ENCODE measurements at places on chromosomes 5 and 9.

- no peak for DNase-seq
Measured at GRCh38 chr5:14675865-14676300, 11.4 kb downstream of the OTULIN start.

DNA sequence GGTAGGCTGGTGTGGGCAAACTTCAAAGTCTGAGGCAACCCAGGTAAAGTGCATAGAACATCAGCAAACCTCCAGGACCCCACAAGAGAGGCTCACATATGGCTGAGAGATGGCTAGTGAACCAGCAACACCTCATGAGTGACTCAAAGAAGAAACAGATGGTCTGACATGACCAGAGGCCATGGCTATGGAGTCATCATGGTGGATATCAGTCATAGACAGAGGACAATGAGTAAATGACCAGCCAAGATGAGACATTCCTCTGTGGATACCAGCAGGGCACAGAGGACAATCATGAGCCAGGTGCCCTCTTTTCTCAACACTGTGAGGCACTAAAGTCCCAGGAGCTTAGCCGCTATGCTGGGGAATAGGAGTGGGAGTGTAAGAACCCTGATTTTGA, 180.8 kb downstream of the RASEF start:
- DNase-seq = no peak

GRCh38 chr5:534743-535671, 10.8 kb upstream of the SLC9A3 start:
- no peak for DNase-seq

DNA sequence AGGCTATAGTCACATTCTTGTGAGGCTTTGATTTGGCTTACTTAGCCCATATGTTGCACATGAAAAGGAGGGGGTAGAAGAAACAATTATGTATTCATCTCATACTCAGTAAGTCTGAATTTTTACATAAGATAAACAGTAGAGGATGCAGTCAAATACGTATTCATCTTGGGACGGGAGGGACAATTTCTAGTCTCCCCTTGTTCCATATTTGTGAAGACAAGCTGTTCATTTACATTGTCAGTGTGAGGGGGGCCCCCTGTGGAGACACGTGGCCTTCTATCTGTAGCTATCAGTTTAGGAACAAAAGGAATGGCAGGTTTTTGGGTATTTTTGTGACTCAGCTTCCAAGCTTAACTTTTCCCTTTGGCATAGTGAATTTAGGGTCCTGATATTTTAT, 49.2 kb upstream of the PPP1R2B start:
- DNase-seq = no peak

GRCh38 chr9:100939636-100940035, 88.9 kb upstream of the PLPPR1 start:
- DNase-seq = no peak
